ENCODE measurements at places on chromosomes 3 and 15.

GRCh38 chr15:25796395-25796794 lies 66.7 kb downstream of the ATP10A start:
- no peak for DNase-seq

GRCh38 chr15:65824031-65824743 lies 32.1 kb upstream of the DENND4A start:
- DNase-seq: no peak

DNA sequence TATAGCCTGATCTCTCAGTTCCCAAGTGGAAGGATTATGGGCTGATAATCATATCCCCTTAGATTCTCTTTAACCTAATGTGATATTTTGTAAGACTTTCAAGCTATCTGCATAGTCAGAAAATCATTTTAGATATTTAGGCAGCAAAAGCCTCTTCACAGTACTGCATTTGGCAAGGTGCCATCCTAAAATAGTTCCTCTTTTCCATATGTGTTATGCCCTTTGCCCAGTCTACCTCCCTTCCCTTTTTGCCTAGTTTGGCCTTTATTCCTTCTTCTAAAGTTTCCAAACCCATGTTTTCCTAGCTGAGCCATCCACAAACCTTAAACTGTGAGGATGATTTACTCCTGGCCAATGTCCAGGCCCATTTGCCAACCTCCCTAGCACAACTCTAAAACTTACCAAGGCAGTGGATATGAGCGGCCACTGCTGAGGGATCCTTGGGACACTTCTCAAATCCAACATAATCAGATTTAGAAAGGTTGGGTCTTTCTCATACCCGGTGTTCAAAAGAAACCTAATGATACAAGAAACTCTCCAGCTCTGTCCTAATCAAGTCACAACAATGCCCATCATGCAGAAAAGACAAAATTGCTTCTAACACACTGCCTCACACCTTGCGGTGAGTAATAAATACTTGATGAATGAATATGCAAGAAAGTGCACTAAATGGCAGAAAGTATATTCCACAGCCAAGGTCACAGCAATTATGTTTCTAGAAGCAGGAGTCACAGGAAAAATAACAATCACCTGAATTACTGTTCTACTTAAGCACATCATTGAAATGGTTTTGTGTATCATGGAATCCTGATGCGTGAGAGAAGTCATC lies 493.9 kb downstream of the NLGN1 start:
- DNase-seq: no peak

DNA sequence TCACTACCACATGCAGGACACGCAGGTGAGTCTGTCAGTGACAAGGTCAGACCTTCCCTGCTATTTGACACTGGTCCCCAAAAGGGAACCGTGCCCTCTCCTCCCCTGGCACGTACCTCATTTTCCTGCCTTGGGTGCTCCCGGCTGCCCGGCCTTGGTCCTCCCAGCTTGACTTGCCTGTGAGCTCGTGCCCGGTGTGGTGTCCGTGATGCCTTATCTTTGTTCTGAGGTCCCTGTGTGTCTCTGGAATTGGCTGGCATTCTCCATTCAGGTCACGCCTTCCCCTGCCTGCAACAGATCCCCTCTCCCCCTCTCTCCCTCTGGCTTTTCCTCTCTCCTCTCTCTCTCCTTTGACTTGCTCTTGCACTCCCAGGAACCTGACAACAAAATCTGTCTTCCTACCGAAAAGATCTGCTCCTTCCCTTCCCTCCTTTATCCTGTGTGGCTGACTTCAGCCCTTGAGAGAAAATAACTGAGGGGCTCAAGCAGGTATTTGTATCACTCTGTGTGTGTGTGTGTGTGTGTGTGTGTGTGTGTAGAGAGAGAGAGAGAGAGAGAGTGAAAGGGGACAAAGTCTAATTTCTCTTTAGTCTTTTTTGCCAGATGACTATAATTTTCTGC lies at the start of gene MASP1:
Gene MASP1, minus strand, starts transcription at position 226 of the 621 bp plus-strand sequence. Its CDS starts 105 bp downstream, at position 121.
- no peak for DNase-seq

- DNase-seq: no peak
Observed at GRCh38 chr3:149020839-149021252, 29.5 kb downstream of the GYG1 start.

- no peak for DNase-seq
Observed at GRCh38 chr15:76753771-76754170, 151.4 kb downstream of the SCAPER start.

DNA sequence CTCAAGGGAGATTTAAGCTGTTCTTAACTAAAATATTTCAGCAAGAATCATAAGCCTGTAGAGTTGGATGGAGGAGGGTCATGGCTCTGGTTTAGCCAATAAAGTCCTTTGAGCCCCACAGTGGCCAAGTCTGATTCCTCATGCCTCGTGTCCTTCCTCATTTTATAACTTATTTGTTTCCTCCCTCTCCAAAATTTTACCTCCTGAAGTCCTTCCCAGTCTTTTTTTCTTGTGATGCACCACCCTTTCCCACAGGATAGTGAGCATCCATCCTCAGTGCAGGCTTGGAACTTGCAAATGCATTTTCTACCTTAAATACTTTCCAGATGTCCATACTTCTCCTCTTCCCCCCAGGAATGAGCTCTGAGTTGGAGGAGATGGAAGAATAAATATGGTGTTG lies 162.7 kb upstream of the AGTR1 start:
- no peak for DNase-seq

GRCh38 chr15:54149115-54149531 lies 170.9 kb downstream of the UNC13C start:
- DNase-seq: no peak

- no peak for DNase-seq
Observed at GRCh38 chr3:155605571-155605970, 139.3 kb downstream of the PLCH1 start.

DNA sequence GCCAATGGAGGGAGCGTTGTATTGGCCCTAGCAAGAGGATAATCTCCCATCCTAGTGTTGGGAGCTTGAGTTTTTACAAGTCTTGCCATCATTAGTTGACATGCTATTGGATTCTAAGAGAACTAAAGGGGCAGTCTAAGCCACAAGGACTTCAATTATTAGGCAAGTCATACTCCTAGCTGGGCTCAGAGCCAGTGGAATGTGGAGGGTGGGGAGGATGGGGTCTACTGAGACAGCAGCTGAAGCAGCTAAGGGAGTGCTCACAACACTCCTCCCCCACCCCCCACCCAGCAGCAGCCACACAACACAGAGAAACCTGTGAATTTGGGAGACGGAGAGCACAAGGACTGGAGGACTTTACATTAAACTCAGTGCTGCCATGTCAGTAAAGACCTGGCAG lies 27.9 kb downstream of the FRG2C start:
- no peak for DNase-seq

DNA sequence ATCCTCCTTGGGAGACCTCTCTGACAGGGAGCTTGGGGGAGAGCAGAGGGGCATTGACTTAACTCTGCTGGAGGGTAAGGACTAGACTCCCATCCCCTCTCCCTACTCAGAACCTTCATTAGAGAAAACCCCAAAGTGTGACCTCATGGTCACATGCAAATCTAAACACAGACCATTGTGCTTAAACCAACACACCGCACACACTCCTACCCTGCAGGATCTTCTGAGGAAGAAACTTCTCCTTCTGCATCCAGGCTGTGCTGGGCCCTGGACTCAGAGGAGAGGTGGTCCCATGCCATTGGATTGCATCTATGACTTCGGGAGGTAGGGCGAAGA lies 805 bp upstream of the PARP16 start:
- DNase-seq: no peak

DNA sequence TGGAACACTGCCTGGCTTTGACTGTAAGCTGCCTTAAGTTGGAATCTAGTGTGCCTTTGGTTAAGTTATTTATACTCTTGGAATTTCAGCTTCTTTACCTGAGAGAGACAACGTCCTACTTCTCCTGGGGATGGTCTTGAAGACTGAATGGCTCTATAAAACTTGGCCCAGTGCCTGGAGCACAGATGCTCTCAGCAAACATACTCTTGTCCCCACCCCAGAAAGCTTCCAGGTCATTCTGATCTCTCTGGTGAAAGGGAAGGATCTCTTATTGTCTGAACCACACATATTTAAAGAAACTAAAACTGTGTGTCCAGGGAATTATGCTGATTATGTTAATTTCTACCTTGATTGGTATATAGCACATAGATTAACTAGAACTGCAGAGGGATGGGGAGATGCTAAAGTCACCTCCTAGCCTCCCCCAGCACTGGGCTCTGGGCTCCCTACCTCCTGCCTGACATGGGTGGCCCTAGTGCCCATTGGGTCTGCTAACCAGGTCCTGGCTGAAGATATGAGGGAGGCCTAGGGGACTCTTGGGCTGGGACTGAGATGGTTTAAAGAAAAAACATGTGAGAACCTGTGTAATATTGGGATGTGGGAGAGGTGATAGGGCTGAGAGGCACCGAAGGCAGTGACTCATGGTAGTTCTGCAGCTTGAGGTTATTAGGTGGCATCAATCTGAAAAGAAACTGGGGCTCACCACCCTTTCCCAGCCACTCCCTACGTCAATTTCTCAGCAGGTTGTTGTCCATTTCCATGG lies 171.0 kb downstream of the RPLP1 start:
- DNase-seq: no peak

DNA sequence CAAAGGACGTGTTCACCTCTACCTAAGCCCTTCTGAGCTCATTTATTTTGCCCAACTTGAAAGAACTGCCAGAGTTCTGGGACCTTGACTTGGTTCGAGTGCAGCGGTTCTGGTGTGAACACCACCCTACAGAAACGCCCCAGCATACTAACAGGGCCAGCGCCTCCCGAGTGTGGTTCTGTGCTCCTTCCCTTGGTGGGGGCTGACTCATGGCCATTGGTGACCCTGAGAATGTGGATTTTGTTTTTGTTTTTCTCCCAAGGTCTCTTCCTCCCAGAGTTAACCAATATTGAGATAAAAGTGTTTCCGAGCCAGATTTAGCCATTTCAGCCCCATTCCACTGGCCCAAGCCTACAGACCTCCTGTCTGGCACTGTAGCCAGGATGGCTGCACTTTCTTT lies 27.9 kb downstream of the SEMA7A start:
- DNase-seq: no peak

DNA sequence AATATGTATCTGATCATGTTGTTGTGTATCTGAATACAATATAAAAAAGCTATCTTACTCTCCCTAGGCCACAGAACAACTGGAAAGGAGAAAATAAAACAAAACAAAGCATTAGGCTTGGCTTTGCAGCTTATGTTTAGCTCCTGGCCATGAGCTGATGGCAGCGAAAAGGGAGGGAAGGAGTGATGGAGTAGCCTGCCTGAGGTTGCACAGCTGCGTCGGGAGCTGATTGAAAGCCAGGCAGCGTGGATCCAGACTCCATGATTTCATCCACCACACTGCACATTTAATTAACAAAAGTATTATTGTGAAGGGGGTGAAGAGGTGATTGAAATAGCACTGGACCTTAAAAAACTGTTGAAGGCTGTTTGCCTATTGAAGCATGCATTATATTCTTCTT lies 212.2 kb downstream of the GABRG3 start:
- DNase-seq: no peak

GRCh38 chr3:174295306-174296092 lies 563.6 kb upstream of the NAALADL2 start:
- DNase-seq: no peak

DNA sequence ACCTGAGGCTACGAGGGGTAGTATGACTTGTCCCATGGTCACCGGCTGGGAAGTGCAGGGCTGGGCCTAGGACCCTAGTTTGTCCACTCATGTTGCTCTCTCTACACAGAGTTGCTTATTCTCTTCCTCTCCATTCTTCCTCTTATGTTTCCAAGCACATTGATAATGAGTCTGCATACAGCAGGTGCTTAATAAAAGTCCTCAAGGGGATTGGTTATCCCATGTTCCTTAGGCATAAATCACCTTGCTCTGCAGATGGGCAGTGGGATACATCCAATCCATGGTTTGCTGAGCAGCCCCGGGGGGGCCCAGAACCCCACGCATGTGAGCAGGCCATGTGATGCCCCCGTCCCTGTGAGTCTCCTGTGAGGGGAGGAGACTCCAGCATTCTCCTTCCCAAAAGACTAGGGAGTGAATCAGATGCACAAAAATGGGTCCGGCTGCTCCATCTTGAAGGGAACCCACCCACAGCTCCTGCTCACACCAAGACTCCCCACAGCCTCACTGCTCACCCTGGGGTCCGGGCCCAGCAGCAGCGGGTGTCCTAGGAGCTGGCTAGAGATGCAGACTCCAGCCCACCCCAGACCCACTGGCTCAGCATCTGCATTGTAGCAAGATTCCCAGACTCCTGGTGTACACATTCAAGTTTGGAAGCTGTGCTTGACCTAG lies 139.9 kb downstream of the NUP210 start:
- no peak for DNase-seq

DNA sequence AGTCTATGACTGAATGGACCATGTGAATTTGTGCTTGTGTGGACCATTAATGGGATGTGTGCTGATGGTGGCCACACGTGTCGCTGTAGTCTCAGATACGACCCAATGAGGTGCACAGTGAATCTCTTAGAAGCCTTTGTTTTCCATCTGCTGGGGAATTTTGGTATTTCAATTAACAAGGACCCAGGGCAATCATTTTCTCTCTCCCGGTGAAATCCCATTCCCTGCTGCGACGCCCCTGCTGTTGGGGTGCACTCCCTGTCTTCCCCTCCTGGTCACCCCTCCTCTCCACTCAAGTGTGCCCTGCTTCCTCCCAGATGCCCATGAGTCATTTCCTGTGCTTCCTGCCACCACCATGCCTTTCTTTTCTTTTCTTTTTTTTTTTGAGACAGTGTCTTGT lies 32.7 kb downstream of the EBLN2 start:
- no peak for DNase-seq

DNA sequence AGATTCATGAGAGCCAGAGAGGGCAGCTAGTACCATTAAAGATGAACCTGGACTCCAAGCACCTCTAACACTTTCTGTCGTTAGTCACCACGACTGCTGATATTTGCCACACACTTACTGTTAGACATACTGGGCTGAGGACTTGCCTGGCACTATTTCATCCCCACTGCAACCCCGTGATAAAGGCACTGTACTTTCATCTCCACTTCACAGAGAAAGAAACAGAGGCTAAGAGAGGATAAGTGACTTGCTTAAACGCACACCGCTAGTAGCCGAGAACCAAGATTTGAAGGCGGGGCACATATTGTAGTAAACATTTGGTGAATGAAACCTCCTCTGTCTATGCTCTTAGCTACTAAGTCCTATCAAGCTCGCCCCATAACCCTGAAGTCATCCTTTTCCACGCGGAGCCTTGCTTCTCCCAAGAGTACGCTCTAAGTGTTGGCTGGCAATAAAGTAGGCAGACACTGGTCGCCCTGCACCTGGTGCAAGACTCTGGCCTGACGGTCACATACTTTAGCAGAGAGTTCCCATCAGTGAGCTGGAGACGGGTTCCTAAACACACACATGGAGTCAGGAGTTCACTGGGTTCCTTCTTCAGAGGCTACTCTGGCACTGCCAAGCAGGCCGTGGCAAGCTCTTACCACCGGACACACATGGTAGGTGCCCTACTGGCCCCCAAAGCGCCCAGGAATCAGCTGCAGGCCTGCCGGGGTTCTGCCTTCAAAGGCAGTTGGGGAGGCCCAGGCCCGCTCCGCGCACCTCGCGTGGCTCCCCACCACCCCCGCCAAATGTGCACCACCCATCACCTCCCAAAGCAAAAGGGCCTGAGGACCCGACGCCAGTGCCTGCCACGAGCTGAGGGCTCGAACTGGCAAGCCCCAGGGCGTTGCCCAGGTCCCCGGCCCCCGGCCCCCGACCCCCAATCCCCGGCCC lies 951 bp downstream of the POMGNT2 start:
- no peak for DNase-seq

GRCh38 chr3:184874709-184875644 lies 63.0 kb downstream of the VPS8 start:
- DNase-seq: no peak

- no peak for DNase-seq
Observed at GRCh38 chr3:145639875-145640274, 521.1 kb downstream of the PLOD2 start.
